ENCODE measurements at places on chromosomes 11 and 22. TPM values are rescaled to one million over a fixed set of nuclear protein-coding genes. Genes with fewer than 3 reads are reported as not detected.

DNA sequence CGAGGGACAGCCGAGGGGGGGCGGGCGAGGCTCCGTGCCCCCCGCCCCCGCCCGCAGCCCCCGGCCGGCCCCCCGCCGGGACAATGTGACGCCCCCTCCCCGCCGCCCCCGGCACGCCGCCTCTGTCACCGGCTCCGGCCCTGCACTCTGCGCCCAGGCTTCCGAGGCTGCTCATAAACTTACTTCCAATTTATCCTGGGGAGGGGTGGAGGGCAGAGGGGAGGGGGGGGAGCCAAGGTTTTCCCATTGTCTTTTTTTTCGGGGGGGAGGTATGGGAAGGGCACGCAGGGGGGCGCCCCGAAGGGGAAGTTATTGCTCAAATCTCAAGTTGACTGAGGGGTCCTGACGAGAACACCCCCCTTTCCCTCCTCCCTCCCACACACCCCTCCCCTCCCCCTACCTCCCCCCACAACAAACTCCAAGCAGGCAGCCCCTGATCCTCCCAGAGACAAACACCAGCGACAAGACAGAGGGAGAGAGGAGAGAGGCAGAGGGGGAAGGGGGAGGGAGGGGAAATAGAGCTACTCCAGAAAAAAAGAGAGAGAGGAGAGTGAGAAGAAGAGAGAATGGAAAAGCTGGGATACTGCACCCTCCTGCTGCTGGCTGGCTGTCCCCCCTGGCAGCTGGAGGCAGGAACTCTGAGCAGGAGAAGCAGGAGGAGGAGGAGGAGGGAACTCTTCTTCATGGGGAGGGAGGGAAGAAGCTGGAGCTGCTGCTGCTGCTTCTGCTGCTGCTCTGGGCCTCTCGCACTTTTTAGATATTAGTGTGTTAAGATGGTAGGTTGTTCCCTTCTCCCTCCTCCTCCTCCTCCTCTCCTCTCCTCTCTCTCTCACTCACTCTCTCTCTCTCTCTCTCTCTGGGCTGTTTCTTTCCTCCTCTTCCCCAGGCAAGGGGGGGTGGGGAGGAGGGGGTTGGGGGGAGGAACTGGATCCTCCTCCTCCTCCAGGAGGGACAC lies 631 bp downstream of the PHF21A start:
- peak; percentile 55 for DNase-seq

- no peak for DNase-seq
Measured at GRCh38 chr11:35141071-35141470, 2.1 kb downstream of the CD44 start.

DNA sequence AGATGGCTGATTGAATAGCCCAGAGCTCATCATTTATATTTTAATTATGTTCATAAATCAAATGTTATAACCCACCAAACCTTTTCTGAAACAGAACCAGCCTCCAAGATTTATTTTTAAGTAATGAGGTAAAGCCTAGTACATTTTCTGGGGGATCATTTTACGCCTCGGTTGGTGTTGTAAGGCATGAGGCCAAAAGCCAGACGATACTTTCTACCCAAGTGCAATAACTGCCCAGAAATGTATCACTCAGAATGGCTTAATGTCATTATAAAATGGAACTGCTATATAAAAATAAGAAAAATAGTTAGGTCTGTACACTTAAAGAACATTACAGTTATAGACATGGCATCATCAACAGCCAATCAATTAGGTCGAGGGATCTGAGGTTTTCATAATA lies 283.3 kb downstream of the CADM1 start:
- DNase-seq = no peak

GRCh38 chr11:78100261-78100660 lies 20.6 kb upstream of the NDUFC2 start:
- DNase-seq = no peak

- DNase-seq = no peak
Measured at GRCh38 chr22:43315687-43316217, 27.4 kb downstream of the SCUBE1 start.

OR10D3 gene
- not detected for total RNA-seq

MGAT3 gene
- total RNA-seq = 0.13 TPM
